ENCODE measurements at places on chromosomes 4 and X.

DNA sequence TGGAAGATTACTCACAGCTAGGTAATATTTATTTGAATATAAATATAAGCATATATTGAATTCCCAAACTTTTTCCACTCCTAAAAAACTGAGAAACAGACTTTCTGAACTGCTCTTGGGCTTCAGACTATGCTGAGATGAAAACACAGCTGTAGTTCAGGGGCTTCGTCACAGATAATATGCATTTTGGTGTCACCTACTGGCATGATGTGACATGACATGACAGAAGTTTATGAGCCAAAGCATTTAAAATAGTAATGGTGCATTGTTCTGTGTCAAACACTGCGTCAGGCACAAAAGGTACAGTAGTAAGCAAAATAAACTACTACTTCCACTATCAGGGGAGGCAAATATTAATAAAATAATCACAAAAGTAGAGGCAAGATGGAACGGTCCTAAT is 171.3 kb downstream of the BTC start:
- DNase-seq, result peak; percentile 24

GRCh38 chr4:152148057-152148456 is 387.2 kb upstream of the GATB start:
- DNase-seq, result no peak

GRCh38 chr4:153887217-153887616 is 98.3 kb upstream of the SFRP2 start:
- DNase-seq, result no peak

GRCh38 chrX:9189286-9189685 is 155.4 kb upstream of the FAM9B start:
- no peak for DNase-seq

- DNase-seq, result peak; percentile 60
Measured at GRCh38 chr4:2402048-2402842, 16.2 kb downstream of the ZFYVE28 start.

- no peak for DNase-seq
Measured at GRCh38 chr4:60911127-60911526, 289.0 kb upstream of the ADGRL3 start.

Measured in NCI-H1694 treated with DMSO at 0.1 percent for 48 hours (cell line).